ENCODE measurements at places on chromosomes 11 and 22.

DNA sequence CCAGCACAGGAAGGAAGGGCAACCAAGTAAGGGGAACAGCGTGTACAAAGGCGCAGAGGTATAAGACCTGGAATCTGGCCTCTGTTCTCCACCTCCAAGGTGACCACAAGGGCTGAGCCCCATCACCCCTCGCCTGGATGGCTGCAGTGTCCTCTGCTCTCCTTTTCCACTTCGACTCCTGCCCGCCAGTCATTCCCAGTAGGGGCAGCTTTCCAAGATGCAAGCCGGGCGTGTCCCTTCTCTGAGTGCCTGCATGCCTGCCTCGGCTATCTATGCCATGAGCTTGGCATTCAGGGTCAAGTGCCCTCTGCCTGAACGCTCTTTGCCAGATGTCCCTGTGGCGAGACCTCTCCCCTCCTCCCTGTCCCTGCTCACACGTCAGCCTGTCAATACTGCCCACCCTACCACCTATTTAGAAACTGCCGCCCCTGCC is 17.0 kb downstream of the FADS3 start:
- DNase-seq: no peak

- DNase-seq: no peak
These were observed 5.0 kb downstream of the COX8A start for GRCh38 chr11:63979426-63979825.

GRCh38 chr11:35550374-35551036 is 25.1 kb upstream of the PAMR1 start:
- no peak for DNase-seq

- no peak for DNase-seq
These were observed 682.8 kb downstream of the TBC1D22A start for GRCh38 chr22:47445212-47445611.

DNA sequence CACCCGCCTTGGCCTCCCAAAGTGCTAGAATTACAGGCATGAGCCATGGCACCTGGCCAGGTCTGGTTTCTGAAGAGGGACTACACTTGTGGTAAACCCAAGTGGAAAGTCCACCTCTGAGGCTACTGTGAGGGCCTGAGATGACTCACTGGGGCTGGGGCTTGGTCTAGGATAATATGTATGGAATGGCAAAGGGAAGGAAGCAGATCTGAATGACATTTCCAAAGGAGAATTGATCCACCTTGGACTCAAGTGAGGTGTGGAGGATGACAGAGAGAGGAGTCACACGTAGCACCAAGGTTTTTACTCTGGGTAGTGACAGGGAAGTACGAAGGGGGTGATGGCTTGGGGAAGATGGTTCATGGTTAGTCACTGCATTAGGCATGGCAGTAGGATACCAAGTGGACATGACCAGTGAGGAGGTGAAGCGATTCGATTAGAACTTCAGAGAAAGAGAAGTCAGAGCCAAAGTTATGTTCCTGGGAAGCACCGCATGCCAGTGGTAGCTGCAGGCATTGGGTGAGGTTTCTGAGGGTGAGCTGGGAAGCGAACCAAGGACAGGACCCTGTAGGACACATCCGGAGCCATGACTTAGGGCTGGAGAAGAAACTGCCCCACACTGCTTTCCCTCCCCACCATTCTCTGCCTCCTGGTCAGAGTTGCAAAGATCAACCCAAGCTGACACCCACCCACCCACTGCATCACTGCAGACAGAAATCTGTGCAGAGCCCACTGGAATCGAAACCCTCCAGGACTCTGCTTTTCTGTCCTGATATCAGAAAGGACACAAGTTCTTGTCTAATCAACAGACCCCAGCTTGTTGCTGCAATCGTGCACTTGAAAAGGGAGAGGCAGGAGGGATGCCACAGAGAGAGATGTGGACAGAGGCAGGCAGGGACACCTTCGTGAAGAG is 13.0 kb upstream of the BCL9L start:
- DNase-seq: no peak
